Stimulated activated CD4-positive, alpha-beta T cell treated with anti-CD3 and anti-CD28 coated beads, Interleukin-2, amount 100 ng/mL, for 24 hours (primary cell): ENCODE measurements at places on chromosomes 4 and X.

- no peak for DNase-seq
These were observed 70.5 kb upstream of the CBLL2 start for GRCh38 chrX:22202251-22202650.

- no peak for DNase-seq
These were observed 42.2 kb downstream of the SMARCA5 start for GRCh38 chr4:143555676-143556075.

DNA sequence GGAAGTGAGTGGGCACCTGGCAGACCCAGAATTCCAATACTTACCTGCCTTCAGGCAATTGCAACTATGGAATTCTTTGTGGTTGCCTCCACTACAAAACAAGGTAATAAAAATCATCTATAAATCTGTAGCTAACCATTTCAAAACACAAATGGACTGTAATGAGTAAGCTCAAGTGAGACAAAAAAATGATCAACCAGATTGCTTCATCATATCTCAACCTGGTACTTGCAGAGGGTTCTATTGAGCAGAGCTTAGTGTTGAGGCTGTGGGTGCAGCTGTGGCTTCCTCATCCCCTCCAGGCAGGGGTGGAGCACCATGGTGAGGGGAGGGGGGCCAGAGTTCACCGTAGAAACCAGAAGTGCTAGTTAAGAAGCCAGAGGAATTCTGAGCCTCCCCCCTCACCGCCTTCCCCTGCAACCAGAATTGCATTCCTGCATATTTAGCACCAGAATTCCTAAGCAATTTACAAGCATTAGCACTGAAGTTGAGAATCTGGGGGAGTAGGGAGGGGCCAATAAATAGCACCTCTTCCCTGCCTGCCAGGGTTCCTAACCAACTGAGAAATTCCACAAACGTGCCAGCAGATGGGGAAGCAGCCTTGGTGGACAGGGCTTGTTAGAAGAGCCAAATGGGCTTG, 11.5 kb downstream of the CTAG1A start:
- DNase-seq, result no peak

GRCh38 chr4:129545599-129546278, 449.8 kb downstream of the C4orf33 start:
- no peak for DNase-seq

- no peak for DNase-seq
These were observed 141.1 kb upstream of the MID1 start for GRCh38 chrX:10761447-10761846.

DNA sequence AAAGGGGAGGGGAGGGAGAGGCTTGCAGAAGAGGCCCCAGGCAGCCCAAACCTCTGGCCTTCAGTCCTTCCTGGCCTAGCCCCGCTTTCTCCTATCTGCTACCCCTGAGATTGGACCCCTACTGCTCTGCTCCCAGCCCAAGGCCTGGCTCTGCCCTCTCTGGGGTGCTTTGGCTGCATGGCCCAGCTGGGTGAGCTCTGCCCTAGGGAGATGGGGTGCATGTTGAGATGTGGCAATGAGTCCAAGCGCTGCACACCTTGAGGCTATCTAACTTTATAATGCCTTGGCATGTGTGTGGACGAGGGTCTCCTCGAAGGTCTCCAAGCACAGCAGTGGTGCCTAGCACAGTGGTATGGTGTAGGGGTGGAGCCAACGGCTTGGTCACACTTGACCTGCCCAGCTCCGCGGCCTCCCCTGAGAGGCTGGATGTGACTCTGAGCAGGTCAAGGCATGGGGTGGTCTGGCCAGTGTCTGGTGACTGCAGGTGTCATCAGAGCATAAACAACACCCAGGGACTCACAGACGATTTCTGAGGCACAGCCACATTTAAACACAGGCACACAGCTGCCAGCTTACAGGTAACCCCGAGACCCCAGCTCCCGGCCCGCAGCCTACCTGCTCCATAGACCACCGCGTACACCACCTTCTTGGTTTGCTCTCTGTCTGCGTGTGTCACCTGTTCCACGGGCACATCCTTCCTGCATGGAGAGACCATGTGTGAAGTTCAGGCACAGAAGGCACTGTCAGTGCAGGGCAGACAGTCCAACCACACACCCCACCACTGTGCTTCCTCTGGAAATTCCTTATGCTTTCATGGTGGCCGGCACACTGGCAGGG, 36.3 kb downstream of the NAT8L start:
- no peak for DNase-seq

GRCh38 chr4:52574036-52574435, 85.1 kb downstream of the USP46 start:
- no peak for DNase-seq

- no peak for DNase-seq
These were observed 85.2 kb downstream of the ANAPC10 start for GRCh38 chr4:145012841-145013240.

GRCh38 chr4:154838155-154838554, 57.1 kb downstream of the RBM46 start:
- DNase-seq, result no peak

- no peak for DNase-seq
These were observed 28.3 kb upstream of the EPHA5 start for GRCh38 chr4:65698631-65699030.

GRCh38 chrX:42967681-42968300, 189.8 kb upstream of the PPP1R2C start:
- no peak for DNase-seq

DNA sequence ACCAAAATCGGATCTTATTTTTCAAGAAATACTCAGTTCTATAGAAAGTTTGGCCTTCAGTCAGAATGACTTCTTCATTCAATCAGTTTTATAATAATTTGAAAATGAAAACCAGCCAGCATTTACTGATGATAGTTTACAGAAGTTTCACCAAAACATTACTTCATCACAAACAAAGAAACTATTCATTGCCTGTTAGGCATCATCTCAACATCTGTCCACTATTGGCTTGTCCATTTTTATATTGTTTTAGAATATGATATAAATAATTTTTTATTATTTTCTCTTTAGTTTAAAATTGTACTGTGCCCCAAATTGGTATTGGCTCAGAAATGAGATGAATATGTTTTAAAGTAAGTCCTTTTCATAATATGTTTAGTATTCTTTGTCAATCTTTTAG, 38.4 kb downstream of the FAT4 start:
- no peak for DNase-seq

GRCh38 chrX:40832723-40833122, 97.4 kb upstream of the MED14 start:
- DNase-seq, result no peak

DNA sequence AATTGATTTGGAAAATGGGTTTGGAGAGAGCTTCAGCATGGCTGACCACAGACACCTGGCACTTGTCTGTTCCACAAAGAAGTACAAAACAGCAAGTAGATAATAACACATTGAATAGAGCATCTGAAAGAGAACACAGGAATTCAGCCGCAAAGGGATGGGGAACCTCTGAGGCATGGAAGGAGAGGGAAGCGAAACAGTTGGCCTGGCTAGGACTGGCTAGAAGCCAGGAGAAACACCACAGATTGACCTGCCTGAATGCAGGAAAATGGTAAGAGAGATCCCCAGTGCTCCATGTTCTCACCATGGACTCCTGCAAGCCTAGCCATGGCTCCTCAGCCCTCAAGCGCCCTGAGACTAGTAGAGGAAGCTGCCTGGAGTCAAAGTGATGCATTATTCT, 169.7 kb upstream of the SH3RF1 start:
- no peak for DNase-seq

- no peak for DNase-seq
These were observed 26.1 kb downstream of the KLHL34 start for GRCh38 chrX:21632027-21632426.

DNA sequence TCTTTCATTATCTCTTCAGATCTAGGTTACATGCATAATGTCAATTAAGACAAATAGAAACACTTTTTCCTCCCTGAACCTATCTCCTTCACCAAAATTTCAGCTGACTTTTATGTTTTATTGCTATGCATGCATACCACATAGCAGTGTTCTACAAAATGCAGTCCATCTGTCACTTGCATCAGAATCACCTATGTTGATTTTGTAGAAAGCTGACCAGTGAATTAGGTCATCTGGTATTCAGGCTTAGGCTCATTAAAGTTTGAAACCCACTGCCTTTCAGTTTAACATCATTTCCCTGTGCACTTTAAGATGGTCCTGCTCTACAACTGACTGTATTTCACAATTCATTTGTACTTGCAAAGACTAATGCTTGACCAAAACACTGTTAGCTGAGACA, 277.9 kb downstream of the CFAP299 start:
- DNase-seq, result no peak

GRCh38 chr4:176444741-176445140, 125.0 kb downstream of the SPCS3 start:
- no peak for DNase-seq

DNA sequence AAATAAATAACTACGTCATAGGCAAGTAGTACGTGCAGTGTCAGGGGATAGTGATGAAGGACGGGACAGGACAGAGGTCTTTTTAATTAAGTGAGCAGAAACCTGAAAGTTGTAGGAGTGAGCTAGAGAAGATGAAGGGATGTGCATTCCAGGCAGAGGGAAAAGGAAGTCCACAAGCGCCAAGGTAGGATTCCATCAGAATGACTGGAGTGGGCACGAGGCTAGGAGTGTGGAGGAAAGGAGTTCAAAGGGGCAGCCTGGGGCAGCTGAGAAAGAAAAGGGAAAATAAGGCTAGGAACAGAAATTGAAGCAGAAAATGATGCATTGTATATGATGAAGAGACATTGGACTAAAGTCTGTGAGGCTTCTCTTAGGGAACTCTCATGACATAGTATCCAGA, 192.2 kb upstream of the TLL1 start:
- no peak for DNase-seq

- DNase-seq, result no peak
These were observed 69.2 kb upstream of the SPRY1 start for GRCh38 chr4:123327346-123327745.

DNA sequence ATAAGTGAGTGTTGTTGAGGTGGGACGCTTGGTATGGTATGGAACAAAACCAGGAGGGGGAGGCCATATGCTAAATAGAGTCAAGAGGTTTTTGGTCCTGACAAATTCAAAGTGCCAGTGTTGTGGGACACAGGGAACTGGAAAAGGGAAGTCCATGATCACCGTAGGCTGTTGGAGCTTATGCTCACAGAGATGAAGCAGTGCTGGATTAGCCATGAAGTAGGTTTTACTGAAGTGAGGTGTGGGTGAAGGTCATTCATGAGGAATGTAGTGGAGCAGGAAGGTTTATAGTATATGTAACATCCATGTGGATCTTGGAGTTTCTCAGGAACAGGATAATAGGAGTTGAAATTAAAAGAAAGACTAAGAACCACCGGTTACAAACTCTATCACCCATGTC, 256.1 kb upstream of the PITX2 start:
- no peak for DNase-seq

- DNase-seq, result no peak
These were observed 61.7 kb downstream of the NBDY start for GRCh38 chrX:56790778-56791177.

GRCh38 chr4:73446336-73446938, 10.4 kb downstream of the AFP start:
- DNase-seq, result no peak

DNA sequence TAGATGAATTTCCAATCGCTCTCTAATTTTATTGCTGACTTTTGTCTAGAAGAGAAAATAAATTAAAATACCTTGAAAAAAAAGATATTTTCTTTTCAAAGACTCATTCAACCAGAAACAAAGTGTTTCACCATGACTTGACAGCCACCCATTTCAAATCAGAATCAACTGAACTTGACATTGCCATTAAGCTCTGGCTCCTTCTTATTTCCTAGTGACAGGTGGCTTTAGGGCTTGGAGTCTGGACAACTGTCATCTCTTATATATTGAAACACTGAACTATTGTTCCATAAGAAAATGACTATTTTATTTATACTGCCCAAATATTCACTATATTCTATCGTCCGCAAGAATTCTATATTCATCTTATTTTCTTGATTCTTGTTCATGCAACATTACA, 229.2 kb downstream of the SLC39A8 start:
- DNase-seq, result no peak

DNA sequence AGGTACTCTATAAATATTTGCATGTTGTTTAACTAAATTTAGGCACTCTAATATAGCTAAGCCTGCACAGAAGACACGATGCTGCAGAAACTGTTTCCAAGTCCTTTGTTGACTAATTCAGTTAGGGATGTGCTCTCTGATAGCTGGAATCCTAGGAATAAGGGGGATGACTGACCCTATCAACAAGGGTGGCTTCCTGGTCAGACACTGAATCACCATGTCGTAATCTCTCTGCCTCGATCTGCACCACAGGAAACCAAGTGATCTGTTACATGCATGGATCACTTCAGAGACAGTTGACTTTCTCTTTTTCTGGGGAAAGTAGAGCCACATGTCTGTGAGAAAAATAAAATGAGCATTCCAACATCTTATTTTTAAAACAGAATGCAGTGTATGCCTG, 169.1 kb downstream of the GUCY2F start:
- DNase-seq, result no peak

DNA sequence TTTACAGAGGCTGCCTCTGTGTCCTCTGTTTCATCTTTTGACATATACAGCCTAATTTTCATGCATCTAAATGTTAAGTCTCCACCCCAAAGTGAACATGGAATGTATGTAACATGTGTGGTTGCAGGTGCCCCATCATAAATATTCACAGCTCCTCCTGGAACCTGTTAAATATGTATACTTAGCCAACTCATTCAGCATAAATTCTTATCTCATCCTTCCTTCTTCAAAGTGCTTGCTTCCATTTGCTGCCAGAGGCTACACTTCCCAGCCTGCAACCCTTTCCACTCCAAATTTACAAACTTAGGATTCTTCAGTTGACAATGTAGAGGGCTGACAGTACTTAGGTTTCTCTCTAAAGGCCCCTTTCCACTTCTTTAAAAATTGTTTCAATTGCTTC, 60.6 kb downstream of the F8 start:
- no peak for DNase-seq

DNA sequence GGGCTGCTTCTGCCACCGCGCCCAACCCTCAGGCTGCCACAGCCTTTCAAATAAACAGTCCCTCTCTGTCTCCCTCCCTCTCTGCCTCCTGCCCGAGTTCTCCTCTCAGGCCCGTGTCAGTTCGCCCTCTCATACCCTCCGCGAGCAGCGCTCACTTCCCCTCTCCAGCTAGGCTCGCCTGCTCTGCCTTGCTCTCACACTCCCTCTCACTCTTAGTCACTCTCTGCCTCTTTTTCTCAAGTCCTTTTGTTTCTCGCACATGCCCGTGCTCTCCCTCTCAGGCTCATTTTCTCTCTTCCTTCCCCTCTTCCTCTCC, 3.2 kb downstream of the EFNB1 start:
- DNase-seq, result peak; percentile 23

- DNase-seq, result no peak
These were observed 57.6 kb downstream of the MAP3K15 start for GRCh38 chrX:19457662-19458061.

- no peak for DNase-seq
These were observed 265.7 kb upstream of the PCDH7 start for GRCh38 chr4:30454504-30454903.

- DNase-seq, result no peak
These were observed 59.1 kb downstream of the NKX6-1 start for GRCh38 chr4:84439996-84440395.

GRCh38 chr4:76055016-76055415, 19.1 kb upstream of the CXCL11 start:
- DNase-seq, result peak; percentile 14
